ENCODE measurements at places on chromosomes 2 and 18. TPM values are rescaled to one million over a fixed set of nuclear protein-coding genes. Genes with fewer than 3 reads are reported as not detected.

GRCh38 chr2:151644580-151644979 lies 89.7 kb downstream of the NEB start:
- no peak for DNase-seq

GRCh38 chr18:54928236-54928635 lies 31.0 kb downstream of the CCDC68 start:
- DNase-seq = no peak

- DNase-seq = no peak
Measured at GRCh38 chr2:2633017-2633416, 301.9 kb upstream of the MYT1L start.

TTN gene
- 248 TPM for polyA plus RNA-seq

GRCh38 chr18:12479982-12480381 lies 72.3 kb downstream of the PRELID3A start:
- DNase-seq = no peak

DNA sequence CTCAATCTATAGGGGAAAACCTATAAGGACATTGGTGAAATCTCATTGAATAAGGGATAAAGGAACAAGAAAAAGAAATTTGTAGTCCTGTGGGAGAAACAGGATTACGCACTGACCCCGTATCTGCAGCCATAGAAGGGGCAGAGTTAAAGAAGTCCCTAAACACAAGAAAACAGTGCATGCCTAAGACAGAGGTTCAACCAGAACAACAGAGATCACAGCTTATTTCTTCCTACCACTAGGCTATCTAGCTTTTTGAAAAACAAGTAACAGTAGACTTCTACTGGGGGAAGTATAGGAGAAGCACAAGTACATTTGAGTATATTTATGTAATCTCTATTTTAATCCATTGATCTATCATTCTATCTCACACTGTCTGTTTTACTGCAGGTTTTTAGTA lies 485.2 kb upstream of the REG3G start:
- no peak for DNase-seq

SERPINB12 gene
- not detected for polyA plus RNA-seq

LRRC30 gene
- polyA plus RNA-seq = 21.7 TPM

- no peak for DNase-seq
Measured at GRCh38 chr2:41723526-41723925, 324.3 kb upstream of the PKDCC start.

GRCh38 chr2:1681323-1682180 lies 62.8 kb downstream of the PXDN start:
- no peak for DNase-seq

- DNase-seq = peak; percentile 63
Measured at GRCh38 chr2:172972005-172972619, 103.5 kb upstream of the MAP3K20 start.

- no peak for DNase-seq
Measured at GRCh38 chr2:169258045-169258601, 104.2 kb downstream of the LRP2 start.

- no peak for DNase-seq
Measured at GRCh38 chr18:13321923-13322322, 103.4 kb downstream of the LDLRAD4 start.

NCKAP5 gene
- polyA plus RNA-seq = 0.22 TPM

GRCh38 chr18:13672657-13673056 lies 53.7 kb downstream of the FAM210A start:
- no peak for DNase-seq

GRCh38 chr2:58608146-58608545 lies 367.0 kb upstream of the FANCL start:
- DNase-seq = no peak

GRCh38 chr2:109604597-109604996 lies 9.2 kb downstream of the SEPTIN10 start:
- no peak for DNase-seq

SPC25 gene
- polyA plus RNA-seq = not detected

All from psoas muscle (tissue), 8 donors.